ENCODE measurements at places on chromosomes 3 and 15.

DNA sequence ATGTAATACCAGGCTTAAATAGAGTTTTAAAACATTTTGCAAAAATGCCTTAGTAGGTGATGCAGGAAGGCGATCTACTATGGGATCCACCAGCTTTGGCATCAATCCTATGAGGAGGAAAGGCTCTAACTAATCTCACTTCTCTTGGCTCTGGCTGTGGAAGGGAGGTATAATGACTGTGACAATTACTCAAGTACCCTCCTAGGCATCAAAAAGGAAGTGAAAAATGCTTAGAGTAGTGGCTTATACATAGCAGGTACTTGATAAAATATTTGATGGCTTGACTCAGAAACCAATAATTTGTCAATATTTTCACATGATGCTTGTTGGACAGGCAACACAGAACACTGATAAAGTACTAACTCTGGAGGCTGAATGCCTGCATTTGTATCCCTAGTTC lies 34.1 kb upstream of the SERPINI2 start:
- no peak for DNase-seq

GRCh38 chr3:119628816-119629445 lies 31.2 kb downstream of the PLA1A start:
- DNase-seq: no peak

DNA sequence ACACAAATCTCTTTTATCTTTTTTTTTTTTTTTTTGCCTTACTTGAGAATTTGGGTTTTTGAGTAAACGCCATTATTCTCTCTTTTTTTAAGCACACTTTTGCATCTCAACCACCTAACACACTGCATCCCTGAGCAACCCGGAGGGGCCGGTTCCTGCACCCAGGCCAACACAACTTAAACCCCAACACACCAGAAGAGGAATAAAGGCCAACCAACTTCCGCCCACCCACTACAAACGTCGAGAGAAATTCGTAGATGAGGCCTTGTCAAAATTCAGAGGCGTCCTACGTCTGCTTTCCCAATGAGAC lies 389 bp upstream of the CCNB2 start:
- DNase-seq: no peak

DNA sequence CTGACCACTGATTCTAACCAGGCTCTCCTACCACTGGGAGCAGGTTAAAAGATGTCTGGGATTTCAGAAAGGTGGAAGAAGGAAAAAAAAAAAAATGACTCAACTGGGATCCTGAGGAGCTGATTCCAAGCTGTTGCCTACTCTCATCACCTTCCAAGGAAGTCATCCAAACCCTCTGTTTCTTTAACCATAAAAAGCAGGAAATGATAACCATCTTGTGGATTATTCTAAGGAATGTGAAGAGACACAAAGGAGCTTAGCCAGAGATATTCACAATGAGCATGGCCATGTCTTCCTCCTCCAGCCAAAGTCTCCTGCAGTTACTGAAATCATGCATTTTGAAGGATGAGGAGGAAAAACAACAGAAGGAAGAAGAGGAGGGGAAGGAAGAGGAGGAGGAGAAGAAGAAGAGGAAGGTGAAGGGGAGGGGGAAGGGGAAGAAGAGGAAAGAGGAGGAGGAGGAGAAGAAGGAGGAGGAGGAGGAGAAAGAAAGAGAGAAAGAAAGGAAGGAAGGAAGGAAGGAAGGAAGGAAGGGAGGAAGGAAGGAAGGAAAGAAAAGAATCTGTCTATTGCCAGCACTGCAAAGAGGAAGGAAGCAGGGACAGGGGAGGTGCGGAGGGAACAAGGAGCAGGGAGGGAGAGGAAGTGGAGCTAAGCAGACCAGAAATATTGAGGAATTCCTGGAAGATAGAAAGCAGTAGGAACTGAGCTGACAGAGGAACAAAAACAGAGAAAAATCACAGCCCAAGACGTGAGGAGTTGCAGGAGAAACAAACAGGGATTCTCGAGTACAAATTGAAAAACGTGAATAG lies 229.2 kb downstream of the UACA start:
- no peak for DNase-seq

GRCh38 chr3:13832130-13832529 lies 47.7 kb downstream of the WNT7A start:
- DNase-seq: no peak

GRCh38 chr3:197431346-197431910 lies 124.3 kb downstream of the BDH1 start:
- DNase-seq: no peak

- no peak for DNase-seq
These were observed 16.8 kb downstream of the PLA2G4F start for GRCh38 chr15:42139596-42139995.

GRCh38 chr3:45000823-45001222 lies 24.8 kb downstream of the EXOSC7 start:
- no peak for DNase-seq

- DNase-seq: no peak
These were observed 97.3 kb upstream of the LRIG1 start for GRCh38 chr3:66598168-66598567.

GRCh38 chr15:70382009-70382749 lies 284.5 kb upstream of the TLE3 start:
- no peak for DNase-seq

DNA sequence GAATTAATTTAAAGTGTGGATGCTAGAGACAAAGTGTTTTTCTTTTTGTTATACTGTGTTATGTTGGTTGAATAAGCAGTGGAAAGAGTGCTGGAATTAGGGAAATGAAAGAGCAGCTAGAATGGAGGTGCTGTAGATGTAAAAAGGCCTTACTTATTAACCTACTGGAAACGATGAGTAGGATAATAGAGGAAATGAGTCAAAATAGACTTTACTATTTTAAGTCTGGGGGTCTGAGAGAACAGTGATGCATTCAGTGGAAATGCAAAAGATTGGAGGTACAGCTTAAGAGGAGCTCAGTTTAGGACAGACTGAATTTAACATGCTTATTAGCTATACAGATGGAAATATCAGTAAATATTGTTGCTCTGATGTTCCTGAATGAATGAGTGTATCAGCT lies 674.0 kb downstream of the OTOL1 start:
- DNase-seq: no peak

DNA sequence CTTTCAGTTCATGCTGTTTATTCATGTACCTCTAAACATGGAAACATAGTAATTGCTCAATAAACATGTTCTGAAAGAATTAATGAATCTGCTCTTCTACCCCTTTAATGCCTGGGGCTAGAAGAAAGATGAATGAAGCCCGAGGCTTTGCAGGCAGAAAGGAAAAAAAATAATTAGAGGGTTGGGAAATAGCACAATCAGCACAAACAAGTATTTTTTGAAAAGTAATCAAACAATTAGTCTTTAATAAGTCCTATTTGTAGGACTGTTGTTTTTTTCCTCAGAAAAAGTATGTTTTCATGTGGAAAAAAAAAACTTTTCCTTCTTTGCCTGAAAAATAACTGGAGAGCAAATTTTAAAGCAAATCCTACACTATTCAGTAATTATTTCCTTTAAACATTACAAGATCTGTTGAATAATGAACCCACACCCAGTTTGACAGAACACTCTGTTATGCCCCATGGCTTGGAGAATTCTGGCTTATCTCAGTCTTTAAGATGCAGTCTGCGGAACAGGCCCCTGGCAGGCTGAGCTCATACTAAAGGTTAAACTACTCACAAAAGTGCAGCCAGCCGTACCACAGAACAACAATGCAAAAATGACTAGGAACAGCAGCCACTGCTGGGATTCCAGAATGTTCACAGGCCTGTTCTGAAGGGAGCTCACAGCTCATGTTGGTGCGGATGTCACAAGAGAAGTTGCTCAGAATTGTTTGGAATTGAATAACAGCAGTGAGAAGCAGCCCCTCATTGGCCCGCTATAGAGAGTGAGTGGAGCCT lies 79.2 kb downstream of the ABI3BP start:
- no peak for DNase-seq

DNA sequence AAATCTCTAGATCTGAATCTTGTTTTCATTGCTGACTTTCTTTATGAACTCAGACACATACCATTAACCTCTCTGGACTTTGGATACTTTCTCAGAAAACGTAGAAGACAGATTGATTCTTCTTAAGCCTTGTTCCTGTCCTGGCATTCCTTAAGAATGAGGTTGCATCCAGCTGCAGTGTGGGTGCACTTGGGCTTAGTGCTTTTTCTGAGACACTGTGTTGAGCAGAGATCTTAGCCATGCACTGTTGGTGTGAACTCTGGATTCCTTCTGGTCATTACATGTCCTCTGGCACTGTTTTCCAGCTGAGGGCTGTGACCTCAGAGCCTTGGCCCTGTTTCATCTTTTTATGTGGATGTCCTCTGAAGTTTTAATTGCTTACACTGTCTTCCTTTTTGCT lies 428.3 kb downstream of the CNTN4 start:
- no peak for DNase-seq

DNA sequence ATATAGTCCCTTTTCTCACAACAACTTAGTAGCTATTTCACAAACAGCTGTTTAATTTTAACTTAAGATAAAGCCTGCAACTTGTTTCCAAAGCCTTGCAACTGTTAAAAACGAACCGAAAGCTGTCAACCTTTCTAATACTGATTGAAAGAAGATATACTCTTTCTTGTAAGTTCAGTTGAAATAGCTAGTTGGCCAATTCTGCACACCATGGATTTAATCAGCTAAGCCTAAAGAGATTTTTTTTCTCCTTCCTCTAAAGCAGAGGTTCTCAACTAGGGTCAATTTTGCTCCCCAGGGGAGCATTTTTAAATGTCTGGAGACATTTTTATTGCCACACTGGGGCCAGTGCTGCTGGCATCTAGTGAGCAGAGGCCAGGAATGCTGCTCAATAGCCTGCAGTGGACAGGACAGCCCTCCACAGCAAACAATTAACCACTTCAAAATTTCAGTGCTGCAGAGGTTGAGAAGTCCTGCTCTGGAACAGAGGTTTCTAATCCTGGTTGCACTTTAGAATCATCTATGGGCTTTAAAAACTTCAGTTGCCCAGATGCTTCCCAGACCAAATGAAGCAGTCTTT lies 26.2 kb downstream of the MINDY4B start:
- DNase-seq: no peak

DNA sequence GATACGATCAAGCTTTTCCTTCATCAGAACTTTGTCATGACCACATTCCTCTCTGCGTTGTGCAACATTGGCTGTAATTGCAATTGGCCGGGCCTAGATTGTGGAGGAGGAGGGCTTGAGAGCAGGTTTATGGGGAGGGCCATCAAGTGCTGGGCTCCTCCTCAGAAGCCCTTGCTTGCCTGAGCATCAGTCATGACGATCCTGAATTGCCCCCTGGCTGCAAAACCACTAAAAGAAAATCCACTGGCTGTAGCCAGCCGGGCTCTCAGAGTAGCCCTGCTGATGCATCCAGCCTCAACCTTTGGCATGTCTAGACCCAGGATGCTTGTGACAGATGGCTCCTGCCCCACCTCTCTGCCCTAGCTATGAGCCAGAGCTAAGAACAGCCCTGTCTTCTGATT lies 13.4 kb upstream of the TRH start:
- DNase-seq: no peak

GRCh38 chr3:186340204-186340603 lies 21.8 kb downstream of the DGKG start:
- no peak for DNase-seq

- no peak for DNase-seq
These were observed 228.0 kb downstream of the UACA start for GRCh38 chr15:70535071-70535954.

DNA sequence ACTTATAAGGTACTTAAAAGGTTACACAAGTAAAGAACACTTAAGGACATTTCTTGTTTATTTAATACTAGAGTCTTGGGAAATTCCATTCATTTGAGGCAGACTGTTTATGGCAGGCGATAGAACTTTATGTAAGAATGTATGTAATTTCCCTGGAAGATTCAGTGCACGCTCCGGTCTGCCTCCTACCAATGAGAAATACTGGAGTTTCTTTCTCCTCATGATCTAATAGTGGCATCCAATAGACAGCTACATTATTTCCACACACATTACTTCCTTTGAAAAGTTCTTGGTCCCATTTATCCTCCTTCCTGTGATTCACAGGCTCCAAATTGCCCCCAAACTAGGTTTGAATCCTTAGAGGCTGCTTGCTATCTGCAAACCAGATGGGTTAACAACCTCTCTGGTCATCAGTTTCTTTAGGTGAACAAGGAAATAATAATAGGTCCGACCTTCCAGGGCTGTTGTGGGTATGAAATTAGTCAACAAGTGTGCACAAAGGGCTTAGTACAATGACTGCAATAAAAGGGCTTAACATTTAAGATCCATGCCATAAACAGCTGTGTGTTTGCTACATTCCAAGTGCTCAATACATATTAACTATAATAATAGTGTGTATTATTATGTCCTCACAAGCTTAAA lies 30.7 kb downstream of the EIF4E3 start:
- no peak for DNase-seq

DNA sequence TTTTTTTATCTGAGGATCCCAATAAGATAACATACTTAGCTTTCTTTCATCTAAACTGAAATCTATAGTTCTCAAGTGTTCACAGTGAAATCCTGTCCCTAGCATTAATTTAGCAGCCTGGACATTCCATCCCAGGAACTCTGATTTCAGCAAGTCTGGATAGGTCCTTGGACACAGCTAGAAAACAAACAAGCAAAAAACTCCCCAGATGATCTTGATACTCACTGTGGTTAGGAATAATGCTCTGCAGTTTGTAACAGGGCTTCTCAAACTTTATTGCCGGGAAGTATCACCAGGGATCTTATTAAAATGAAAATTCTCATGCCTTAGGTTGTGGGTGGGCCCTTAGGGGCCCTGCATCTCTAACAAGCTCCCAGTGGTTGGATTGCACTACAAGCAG lies 24.3 kb downstream of the THBS1 start:
- DNase-seq: no peak

DNA sequence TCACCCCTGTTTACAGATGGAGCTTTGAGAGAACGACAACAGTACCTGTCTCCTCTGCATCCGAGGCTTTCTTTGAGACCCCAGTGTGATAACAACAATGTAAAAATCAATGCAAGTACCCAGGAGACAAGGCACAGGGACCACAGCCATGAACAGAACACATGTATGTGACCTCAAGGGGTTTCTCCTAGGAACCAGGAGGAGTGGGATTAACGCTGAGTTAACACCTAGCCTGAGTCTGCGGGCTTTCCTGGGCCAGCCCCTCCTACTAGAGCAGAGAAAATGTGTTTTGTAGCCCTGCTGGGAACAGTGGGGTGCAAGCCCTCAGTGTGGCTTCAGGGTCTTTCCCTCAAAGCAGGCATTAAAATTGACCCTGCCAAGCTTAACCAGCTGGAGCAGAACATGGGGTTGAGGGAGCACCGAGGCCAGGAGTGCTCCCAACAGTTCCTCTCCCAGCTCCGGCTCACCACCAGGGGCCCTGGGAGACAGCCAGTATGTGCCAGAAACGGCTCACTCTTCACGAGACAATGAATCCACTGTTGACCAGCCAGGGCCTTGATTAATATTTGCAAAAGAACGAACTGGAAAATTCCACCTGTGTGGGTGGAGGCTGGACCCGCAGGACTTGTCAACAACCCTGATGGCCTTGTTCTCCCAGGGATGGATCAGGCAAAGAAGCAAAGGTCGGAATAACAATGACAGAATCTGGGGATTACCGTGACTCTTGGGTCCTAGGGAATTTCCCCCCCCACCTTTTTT lies 3.6 kb downstream of the CHDH start:
- DNase-seq: no peak

- no peak for DNase-seq
These were observed 135.0 kb upstream of the DPH6 start for GRCh38 chr15:35680951-35681350.

- no peak for DNase-seq
These were observed 117.7 kb downstream of the DNAJB8 start for GRCh38 chr3:128348805-128349531.

GRCh38 chr3:41138601-41139000 lies 60.7 kb upstream of the CTNNB1 start:
- no peak for DNase-seq

- DNase-seq: no peak
These were observed 358.0 kb downstream of the PTPRG start for GRCh38 chr3:61919371-61919770.

- DNase-seq: no peak
These were observed 18.4 kb downstream of the CA12 start for GRCh38 chr15:63363292-63363691.

All from stimulated activated CD8-positive, alpha-beta memory T cell treated with anti-CD3 and anti-CD28 coated beads, Interleukin-2, amount 100 ng/mL, for 1 hour (primary cell).